NCI-H69 (cell line): ENCODE measurements at places on chromosomes 1 and 21.
A peak's percentile ranks its signal among the peaks of the same experiment; 100 is the strongest.

- DNase-seq, result no peak
Observed at GRCh38 chr1:106554294-106554693, 502.2 kb upstream of the PRMT6 start.

DNA sequence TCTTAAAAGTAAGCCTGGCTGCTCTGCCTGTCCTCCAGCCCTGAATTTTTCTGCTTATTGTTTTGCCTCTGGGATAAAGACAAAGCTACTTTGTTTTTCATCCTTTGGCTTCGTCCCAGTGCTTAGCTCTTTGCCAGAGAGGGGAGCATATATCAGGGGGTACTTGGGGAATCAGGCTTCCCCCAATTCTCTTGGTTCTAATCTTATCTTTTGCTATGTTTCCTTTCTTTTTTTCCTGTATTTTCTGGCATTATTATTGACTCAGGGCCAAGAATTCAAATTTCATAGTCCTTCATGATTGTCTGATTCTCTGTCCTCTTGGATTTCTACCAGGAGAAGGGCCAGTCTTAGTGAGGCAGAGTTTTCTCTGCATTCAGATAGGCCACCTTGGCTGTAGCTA lies 51.2 kb downstream of the GIPC2 start:
- no peak for DNase-seq

GRCh38 chr1:158105352-158106095 lies 75.2 kb upstream of the CD1D start:
- DNase-seq, result peak; percentile 11

DNA sequence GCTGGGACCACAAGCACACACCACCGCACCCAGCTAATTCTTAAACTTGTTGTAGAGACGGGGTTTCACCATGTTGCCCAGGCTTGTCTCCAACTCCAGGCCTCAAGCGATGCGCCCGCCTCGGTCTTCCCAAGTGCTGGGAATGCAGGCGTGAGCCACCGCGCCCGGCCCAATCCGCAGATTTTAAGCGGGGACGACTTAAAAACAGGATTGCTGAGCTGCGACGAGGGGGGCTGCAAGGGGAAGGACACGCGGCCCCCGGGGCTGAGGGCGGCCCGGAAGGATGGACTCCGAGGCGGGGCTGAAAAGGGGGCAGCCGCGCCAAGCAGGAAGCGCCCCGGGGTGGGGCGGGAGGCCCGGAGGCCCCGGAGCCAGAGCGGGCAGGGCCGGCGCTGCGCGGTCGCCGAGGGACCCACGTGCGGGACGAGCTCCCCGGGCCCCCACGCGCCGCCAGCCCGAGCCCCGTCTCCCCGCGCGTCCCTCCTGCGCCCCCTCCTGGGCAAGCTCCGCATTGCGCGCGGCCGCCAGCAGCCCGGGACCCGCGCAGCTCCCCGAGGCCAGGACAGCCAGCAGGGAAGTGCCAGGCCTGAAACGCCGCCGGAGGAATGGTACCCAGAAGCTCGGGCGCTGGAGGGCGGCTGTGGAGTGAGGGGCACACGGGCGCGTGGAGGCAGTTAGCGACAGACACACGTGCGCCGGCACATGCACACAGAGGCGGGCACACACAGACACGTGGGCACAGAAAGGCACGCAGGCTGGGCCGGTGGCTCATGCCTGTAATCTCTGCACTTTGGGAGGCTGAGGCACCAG lies 5.5 kb upstream of the PRKCZ start:
- DNase-seq, result peak; percentile 48

- DNase-seq, result no peak
Observed at GRCh38 chr1:29439615-29440014, 203.3 kb downstream of the PTPRU start.

- no peak for DNase-seq
Observed at GRCh38 chr21:28250946-28251345, 741.7 kb downstream of the LTN1 start.

DNA sequence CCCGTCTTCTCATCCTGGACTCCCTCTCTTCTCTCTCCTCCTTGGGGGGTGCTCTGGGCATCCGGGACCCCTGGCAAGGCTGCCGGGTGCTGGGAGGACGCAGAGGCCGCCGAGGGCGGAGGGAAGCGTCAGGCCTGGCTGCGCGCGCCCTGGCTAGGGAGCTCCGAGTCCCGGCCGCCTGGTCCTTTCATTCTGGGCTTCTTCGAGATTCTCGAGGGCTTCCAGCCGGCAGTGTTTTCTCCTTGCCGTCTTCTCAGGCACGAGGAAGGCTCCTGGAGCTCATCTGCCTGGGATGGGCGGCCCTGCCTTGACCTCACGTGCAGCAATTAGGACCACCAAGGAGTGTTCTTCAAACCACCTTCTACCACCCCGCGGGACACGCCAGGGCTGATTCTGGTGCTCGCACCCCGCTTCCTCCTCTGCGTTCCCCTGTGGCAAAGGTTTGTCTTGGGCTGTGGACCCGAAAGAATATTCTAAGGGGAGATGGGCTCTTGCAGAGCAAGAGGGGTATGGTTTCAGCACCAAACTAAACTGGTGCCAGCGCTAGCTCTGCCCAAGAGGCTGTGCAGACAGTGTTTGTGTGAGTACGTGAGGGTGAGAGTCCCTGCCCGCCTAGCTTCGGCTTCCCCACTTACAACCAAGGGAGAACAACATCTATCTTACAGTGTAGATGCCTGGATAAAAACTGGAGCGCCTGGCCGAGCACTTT lies 36.5 kb downstream of the PIK3CD start:
- DNase-seq, result peak; percentile 27

DNA sequence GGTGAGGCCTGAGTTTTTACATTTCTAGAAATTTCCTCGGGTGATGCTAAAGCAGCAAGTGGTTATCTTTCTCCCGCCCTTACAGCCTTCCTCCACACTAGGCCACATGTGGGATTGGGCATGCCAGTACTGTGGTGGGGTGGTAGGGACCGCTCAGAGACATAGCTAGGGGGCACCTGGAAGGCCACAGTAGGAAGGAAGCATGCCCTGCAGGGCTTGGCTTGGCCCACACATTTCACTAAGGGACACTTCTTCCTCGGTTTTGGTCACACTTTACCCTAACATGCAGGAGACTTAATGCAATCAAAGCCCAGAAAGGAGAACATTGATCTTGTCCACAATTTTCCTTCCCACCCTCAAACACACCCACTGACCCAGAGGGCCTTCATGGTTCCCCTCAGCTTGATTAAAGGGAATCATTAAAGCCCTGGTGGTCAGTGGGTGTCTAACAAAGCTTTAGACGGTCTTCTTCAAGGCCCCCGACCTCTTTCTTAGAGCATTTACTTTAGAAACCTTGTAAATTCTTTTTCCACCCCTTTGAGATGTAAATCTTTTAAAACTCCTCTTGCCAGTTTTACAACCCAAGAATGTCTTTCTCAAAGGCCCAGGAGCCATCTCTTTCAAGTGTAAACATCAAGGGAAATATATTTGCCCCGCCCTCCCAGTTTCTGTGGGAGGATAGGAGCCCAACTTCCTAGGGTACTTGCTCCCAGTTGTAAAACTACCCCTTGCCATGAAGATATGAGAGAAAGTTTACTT lies 246.4 kb upstream of the PTBP2 start:
- no peak for DNase-seq

GRCh38 chr21:31913182-31913608 lies 40.4 kb downstream of the HUNK start:
- DNase-seq, result no peak

DNA sequence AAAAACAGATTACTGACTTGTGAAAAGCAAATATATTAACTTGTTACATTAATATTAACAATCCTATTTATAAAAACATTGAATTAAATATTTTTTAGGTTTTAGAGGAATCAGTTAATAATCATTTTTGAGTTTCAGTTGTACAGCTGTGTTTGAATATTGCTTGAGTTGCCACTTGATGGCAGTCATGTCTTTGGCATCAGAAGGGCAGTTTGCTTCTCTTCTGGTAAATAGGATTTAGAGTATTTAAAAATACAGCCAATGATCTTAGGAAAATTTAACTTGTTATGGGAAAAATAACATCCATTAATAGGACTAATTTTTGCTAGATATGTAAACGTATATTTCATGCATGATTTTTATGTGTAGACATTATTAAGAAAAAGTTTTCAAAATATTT lies 234.1 kb downstream of the NCAM2 start:
- peak; percentile 74 for DNase-seq

- peak; percentile 96 for DNase-seq
Observed at GRCh38 chr1:80054129-80054528, 1047.6 kb upstream of the ADGRL4 start.

DNA sequence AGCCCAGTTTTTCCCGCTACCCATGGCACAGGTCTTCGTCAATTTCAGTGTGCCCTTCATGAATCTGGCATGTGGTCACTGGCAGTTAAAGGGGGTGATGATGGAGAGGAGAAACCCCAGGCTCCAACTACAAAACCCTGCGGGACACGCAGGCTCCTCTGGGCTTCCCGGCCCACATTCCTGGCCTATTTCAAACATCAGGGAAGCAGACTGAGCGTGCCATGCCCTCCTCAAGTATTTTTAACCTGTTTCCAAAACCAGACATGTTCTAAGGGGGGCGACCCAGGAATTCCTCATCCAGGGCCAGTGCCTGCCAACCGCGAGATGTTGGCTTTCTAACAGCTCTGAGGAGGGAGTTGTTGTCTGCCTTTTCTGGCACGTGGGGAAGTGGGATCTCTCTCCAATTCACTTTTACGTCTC lies 85.1 kb downstream of the CAPZB start:
- no peak for DNase-seq

GRCh38 chr1:111290630-111291029 lies at the start of gene CHIA:
Gene CHIA, plus strand, starts transcription at chr1:111290851. Its CDS starts 19,617 bp downstream, at chr1:111310468.
- peak; percentile 7 for DNase-seq

DNA sequence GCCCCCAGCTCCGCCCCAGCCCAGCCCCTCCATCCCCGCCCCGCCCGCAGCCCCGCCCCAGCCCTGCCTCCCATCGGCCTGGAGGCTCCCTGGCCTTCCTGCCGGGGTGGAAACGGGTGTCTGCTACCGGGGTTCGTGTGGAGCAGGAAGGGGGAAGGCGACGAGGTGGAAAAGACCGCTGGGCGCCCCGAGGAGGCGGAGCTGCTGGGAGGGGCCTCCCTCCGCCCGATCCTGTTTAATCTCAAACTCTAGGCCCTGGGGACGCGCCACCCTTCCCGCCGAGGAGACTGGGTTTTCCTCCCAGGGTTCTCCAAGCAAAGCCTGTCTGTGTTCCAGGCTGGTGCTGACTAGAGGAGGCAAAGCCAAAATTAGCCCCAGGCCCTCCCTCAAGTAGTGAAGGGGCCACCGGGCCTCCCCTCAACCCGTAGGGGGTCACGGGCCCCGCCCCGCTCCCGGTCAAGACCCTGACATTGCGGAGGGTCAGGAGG lies 16.2 kb upstream of the TTLL10 start:
- DNase-seq, result peak; percentile 85

- DNase-seq, result peak; percentile 9
Observed at GRCh38 chr21:17802572-17802971, 16.6 kb downstream of the C21orf91 start.

GRCh38 chr1:43207229-43207853 lies 35.2 kb downstream of the CFAP57 start:
- DNase-seq, result no peak

GRCh38 chr1:158028969-158029368 lies 35.5 kb downstream of the KIRREL1 start:
- DNase-seq, result no peak

- no peak for DNase-seq
Observed at GRCh38 chr1:53142226-53142853, at the start of gene SLC1A7. Gene SLC1A7, minus strand, starts transcription at chr1:53142638. Its CDS starts 189 bp downstream, at chr1:53142449.

GRCh38 chr1:21659099-21659923 lies 9.8 kb downstream of the RAP1GAP start:
- DNase-seq, result peak; percentile 86

DNA sequence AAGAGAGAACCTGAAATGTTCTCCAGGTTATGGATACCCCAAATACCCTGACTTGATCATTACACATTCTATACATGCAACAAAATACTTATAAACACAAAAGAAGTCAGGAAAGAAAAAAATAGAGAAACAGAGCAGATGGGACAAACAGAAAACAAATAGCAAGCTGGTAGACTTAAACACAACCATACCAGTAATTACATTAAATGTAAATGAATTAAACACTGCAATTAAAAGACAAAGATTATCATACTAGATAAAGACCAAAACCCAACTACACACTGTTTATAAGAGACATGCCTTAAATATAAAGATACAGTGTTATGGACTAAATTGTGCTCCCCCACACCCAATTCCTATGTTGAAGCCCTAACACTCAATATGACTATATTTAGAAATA lies 117.2 kb downstream of the ACBD6 start:
- DNase-seq, result no peak

DNA sequence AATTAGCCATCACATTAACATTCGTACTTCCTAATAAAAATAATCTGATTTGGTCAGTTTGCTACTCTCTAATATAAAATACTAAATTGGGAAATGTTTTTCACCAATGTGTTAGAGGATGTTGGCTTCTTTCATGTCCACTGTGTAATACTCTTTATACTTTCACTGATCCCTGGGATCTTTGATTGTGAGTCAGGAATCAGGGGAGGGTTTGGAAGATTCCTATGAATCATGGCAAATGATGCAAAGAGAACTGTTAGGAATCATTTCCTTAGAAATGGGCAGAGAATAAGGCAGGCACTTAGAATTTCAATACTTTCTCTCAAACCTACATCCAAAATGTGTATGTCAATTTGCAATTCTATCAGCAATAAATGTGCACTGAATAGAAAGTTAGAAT lies 31.0 kb downstream of the KRTAP24-1 start:
- DNase-seq, result no peak

DNA sequence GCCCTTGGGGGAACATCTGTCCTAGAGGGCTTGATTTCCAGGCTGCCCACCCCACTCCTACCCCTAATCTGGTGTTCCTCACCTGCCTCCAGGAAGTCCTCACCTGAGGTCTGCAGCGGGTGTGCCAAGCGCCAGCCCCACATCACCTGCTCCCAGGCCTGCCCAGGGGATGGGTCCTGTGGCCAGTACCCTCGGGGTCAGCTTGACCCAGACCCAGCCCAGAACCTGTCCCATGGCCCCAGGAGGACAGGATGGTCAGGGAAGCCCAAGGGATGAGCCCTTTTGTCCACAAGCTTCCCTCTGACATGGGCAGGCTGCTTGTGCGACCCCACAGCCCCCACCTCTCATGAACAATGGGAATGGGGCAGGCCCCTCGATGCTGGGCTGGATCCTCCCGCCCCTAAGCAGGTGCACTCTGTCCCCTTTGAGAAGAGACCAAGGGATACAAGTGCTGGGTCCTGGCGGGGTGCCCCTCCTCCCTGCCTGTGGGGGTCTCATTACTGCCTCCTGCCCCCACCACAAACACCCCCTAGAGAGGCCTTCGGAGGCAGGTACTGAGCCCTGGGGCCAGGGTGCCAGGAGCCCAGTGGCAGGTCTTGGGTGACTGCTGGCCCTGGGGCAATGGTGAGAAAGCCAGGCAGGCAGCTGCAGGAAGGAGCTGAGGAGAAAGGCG lies 3.2 kb downstream of the MIB2 start:
- DNase-seq, result no peak
